ENCODE measurements at places on chromosomes 7 and 10.
A peak's percentile ranks its signal among the peaks of the same experiment; 100 is the strongest.

- no peak overlapping the region for H3K27ac ChIP-seq
- H3K4me3 ChIP-seq: no peak overlapping the region
- no peaks in the 10 kb centered on the region for H3K36me3 ChIP-seq
- no peak for DNase-seq
- H3K4me1 ChIP-seq: no peaks in the 10 kb centered on the region
- no peaks in the 10 kb centered on the region for H3K27me3 ChIP-seq
Observed at GRCh38 chr10:81847675-81848074, 27.3 kb upstream of the NRG3 start.

GRCh38 chr10:43287056-43288007, 20.5 kb upstream of the RASGEF1A start:
- H3K27me3 ChIP-seq: no peaks in the 10 kb centered on the region
- peaks cover 22% of the 10 kb centered on the region for H3K4me1 ChIP-seq
- no peak for DNase-seq
- H3K4me3 ChIP-seq: no peak overlapping the region

DNA sequence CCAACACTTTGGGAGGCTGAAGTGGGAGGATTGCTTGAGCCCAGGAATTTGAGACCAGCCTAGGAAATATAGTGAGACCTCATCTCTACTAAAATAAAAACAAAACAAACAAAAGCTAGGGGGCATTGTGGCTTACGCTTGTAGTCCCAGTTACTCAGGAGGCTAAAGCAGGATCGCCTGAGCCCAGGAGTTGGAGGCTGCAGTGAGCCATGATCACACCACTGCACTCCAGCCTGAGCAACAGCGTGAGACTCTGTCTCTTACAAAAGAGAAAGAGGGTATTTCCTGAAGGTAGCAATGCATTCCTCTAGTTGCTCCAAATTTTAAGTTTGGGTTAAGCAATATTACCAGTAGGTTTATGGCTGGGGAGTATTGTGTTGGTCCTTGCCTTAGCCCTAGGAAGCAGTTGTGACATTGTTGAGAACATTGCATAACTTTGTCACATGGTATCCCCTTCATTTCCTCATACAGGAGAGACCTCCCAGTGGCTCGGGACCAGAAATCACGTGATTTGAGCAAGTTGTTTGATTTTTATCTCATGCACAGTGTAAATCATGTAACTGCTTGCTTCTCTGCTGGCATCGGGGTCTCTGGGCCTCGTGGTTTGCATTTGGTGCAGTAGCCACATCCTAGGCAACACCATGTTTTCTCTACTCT, 23.3 kb upstream of the SMARCD3 start:
- peaks cover 2% of the 10 kb centered on the region for H3K27me3 ChIP-seq
- H3K36me3 ChIP-seq: no peaks in the 10 kb centered on the region
- H3K4me1 ChIP-seq: peaks cover 43% of the 10 kb centered on the region
- peak; percentile 50 for DNase-seq
- H3K27ac ChIP-seq: no peak overlapping the region
- H3K4me3 ChIP-seq: no peak overlapping the region

DNA sequence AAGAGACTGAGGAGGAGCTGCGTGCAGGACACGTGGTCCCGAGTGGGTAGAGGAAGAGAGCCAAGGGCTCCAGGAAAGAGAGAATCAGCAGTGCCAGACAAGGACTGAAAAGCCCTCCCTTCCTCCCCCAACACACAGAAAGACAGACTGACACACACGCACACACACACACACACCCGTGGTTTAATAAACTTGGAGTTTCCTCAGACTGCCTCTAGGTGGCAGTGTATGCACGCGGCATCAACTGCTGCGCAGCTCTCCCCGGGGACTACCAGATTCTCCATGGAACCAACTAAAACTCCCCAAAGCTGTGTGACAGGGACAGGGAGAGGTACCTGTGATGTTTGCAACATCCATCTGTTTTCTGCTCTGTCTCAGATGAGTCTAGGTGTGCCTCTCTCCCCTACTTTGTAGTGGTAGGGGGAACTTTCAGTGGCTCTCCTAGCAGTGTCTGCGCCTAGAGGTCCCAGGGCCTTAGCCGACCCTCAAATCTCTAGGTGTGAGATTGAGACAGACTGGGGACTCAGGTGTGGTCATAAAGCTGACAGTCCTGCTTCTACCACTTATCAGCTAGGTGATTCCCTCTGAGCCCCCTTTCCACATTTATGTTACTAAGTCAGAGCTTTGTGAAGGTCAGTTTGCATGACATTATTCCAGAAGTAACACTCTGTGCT, 9.3 kb upstream of the TSPAN14 start:
- H3K4me3 ChIP-seq: no peak overlapping the region
- H3K27me3 ChIP-seq: no peaks in the 10 kb centered on the region
- peak; percentile 55 for DNase-seq
- H3K36me3 ChIP-seq: no peaks in the 10 kb centered on the region
- H3K4me1 ChIP-seq: peaks cover 17% of the 10 kb centered on the region

DNA sequence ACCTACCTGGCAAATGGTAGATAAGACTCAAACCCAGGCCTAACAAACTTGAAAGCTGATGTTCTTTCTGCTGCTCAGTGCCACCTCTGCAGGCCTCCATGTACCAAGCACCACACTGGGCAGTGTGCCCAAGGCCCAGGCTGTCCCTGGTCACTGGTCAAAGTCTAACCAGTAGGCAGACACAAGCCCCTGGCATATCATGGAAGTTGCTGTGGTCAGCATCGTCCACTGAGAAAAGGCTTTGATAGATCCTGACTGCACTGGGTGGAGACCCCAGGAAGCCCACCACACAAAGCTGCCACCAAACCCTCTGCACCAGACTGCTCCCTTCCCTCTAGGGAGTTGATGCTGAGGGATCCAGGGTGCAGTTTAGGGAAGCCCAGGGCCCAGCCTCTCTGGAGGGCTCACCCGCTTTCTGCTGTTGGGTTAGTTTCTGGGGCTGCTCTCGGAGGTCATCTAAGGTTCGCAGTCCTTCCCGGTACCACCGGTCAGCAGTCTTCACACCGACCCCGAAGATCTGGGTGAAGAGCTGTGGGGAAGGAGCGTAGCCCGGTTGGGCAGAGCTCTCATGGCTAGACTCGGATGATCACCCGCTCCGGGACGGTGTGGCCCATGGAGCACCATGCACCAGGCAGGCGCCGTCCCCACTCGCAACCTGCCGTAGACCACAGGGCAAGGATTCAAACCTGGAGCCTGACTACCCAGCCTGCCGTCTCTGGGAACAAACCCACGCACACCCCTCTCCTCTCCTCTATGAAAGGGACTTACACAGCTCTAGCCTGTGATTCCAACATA, 6.0 kb downstream of the POLM start:
- no peak overlapping the region for H3K4me3 ChIP-seq
- H3K4me1 ChIP-seq: peaks cover 67% of the 10 kb centered on the region

- no peaks in the 10 kb centered on the region for H3K27me3 ChIP-seq
- H3K4me3 ChIP-seq: no peak overlapping the region
- no peaks in the 10 kb centered on the region for H3K4me1 ChIP-seq
- no peaks in the 10 kb centered on the region for H3K36me3 ChIP-seq
- no peak for DNase-seq
Observed at GRCh38 chr7:25686493-25686892, 458.2 kb upstream of the NPVF start.

DNA sequence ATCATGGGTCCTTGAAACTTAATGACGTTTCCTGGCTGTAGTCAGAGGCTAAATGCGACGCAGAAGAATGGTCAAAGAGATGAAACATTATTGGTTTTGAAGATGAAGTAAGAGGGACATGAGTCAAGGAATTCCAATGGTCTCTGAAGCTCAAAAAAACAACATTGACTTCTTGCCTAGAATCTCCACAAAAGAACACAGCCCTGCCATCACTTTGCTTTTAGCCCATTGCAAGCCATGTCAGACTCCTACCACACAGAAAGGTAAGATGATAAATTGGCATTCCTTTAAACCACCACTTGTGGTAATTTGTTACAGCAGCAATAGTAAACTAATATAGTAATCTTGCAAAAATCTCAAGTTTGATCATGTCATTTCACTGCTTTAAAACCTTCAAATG, 109.4 kb downstream of the TMEM26 start:
- no peaks in the 10 kb centered on the region for H3K4me1 ChIP-seq
- no peaks in the 10 kb centered on the region for H3K36me3 ChIP-seq
- H3K4me3 ChIP-seq: no peak overlapping the region
- DNase-seq: no peak

DNA sequence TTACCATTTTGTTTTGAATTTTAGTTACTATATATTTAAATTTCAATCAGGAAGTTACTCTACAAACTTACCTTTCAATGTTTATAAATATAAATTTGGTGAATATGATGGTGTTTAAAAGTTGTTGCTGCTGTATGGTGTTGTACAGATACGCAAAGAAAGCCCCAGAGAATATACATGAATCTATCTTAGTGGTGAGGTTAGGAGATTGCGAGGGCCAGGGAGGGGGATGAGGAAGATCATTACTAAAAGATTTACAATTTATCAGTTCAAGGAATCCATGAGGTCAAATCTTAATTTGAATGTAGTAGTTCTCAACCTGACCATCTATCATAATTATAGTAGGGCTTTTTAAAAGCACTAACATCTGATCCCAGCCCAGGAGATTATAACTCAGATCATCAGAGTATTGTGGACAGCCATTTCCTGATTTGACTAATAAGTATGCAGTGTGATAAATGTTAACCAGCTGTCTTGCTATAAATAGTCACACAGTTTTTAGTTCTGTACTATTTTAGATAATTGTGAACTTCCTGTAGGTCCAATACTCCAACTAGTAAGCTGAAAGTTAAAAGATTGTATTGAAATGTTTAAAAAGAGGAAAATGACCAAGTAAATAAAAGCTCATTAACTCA, 23.6 kb downstream of the FAM3C start:
- H3K27me3 ChIP-seq: no peaks in the 10 kb centered on the region
- peak overlapping the region; percentile 74 for H3K27ac ChIP-seq
- peaks cover 21% of the 10 kb centered on the region for H3K4me1 ChIP-seq
- H3K36me3 ChIP-seq: peaks cover 26% of the 10 kb centered on the region
- peak overlapping the region; percentile 7 for H3K4me3 ChIP-seq

DNA sequence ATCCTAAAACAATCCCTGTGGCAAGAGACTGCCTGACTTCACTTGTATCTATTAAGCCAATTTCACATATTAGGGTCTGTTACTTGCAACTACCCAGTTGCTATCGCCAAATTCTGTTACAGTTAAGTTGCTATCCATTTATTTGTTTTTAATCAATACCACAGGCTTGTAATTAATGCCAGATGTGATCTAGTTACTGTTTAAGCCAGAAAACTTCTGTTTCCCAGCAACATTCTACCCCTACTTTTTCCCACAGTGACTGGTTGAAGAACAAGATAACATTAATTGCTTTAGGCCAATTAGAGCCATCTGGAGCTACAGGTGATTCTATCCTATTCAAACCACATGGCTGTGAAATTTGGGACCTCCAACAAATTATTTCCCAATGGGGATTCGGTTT, 131.3 kb downstream of the ALOX5 start:
- no peak overlapping the region for H3K4me3 ChIP-seq
- no peak for DNase-seq
- H3K4me1 ChIP-seq: no peaks in the 10 kb centered on the region
- no peaks in the 10 kb centered on the region for H3K36me3 ChIP-seq
- H3K27ac ChIP-seq: no peak overlapping the region
- H3K27me3 ChIP-seq: no peaks in the 10 kb centered on the region

GRCh38 chr7:89104748-89105685, 309.5 kb upstream of the TEX47 start:
- no peaks in the 10 kb centered on the region for H3K27me3 ChIP-seq
- H3K27ac ChIP-seq: no peak overlapping the region
- no peak for DNase-seq
- no peak overlapping the region for H3K4me3 ChIP-seq
- H3K36me3 ChIP-seq: no peaks in the 10 kb centered on the region

DNA sequence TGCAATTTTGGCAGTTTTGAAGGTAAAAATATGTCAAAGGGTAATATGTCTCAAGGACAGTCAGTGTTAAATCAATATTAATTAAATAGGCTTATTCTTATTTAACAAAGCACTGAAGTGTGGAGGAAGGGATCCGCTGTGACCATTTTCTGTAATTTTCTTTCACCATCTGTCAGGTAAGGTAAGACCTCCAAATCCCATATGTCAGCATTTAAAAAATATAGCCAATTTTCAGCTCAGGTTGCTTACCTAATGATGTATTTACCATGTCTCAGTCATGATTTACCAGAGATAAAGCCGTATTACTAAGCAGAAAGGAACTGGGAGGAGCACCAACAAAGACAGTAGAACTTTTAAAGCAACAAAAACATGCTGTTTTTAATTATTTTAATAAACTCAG, 683.9 kb downstream of the CCSER2 start:
- no peak for DNase-seq
- no peak overlapping the region for H3K4me3 ChIP-seq
- H3K27me3 ChIP-seq: no peaks in the 10 kb centered on the region
- H3K36me3 ChIP-seq: no peaks in the 10 kb centered on the region
- no peaks in the 10 kb centered on the region for H3K4me1 ChIP-seq
- H3K27ac ChIP-seq: no peak overlapping the region

GRCh38 chr7:44750921-44751571, 2.4 kb downstream of the ZMIZ2 start:
- peak; percentile 90 for DNase-seq
- no peaks in the 10 kb centered on the region for H3K36me3 ChIP-seq
- no peak overlapping the region for H3K4me3 ChIP-seq
- peak overlapping the region; percentile 64 for H3K27ac ChIP-seq
- peaks cover 54% of the 10 kb centered on the region for H3K4me1 ChIP-seq

GRCh38 chr10:130915065-130915464, 396.5 kb downstream of the TCERG1L start:
- H3K4me1 ChIP-seq: no peaks in the 10 kb centered on the region
- H3K36me3 ChIP-seq: no peaks in the 10 kb centered on the region
- no peaks in the 10 kb centered on the region for H3K27me3 ChIP-seq
- H3K27ac ChIP-seq: no peak overlapping the region

GRCh38 chr10:132110111-132110521, 44.4 kb downstream of the JAKMIP3 start:
- H3K36me3 ChIP-seq: no peaks in the 10 kb centered on the region
- DNase-seq: no peak
- H3K27ac ChIP-seq: no peak overlapping the region
- no peak overlapping the region for H3K4me3 ChIP-seq
- no peaks in the 10 kb centered on the region for H3K4me1 ChIP-seq
- no peaks in the 10 kb centered on the region for H3K27me3 ChIP-seq

DNA sequence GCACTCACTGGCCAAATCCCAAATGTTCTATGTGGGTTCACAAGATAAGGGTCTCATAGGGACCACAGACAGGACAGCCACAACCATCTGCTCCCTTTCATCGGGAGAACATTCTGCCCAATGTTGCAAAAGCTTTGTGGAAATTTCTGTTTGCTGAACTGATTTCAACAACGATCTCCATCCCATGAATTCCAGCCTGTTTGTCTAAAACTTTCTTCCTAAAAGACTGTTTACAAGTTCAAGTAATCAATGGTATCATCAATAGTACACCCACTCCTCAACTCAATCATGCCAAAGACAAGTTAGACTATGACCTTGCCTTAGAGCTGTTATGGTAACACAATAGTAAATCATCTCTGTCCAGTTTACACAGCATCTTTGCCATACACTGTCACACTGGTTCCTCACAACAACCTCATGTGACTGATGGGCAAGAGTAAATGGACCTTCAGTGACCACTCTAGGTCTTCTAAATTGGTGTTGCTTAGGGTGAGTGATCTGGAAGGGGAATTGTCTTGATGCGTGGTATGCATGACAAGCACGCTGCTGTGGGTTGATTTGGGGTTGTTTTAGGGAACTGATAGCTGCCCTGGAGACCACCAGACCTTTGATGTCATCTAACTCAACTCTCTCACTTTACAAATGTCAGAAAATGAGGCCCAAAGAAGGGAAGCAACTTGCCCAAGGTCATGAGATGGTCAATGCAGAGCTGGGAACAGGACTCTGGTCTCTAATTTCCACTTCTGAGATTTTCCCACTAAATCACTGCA, 95.1 kb downstream of the PPP1R3C start:
- H3K27ac ChIP-seq: no peak overlapping the region
- no peak for DNase-seq
- H3K36me3 ChIP-seq: no peaks in the 10 kb centered on the region
- H3K27me3 ChIP-seq: no peaks in the 10 kb centered on the region
